NCI-H774 (cell line): ENCODE measurements at places on chromosomes 1 and 21.
A peak's percentile ranks its signal among the peaks of the same experiment; 100 is the strongest.

DNA sequence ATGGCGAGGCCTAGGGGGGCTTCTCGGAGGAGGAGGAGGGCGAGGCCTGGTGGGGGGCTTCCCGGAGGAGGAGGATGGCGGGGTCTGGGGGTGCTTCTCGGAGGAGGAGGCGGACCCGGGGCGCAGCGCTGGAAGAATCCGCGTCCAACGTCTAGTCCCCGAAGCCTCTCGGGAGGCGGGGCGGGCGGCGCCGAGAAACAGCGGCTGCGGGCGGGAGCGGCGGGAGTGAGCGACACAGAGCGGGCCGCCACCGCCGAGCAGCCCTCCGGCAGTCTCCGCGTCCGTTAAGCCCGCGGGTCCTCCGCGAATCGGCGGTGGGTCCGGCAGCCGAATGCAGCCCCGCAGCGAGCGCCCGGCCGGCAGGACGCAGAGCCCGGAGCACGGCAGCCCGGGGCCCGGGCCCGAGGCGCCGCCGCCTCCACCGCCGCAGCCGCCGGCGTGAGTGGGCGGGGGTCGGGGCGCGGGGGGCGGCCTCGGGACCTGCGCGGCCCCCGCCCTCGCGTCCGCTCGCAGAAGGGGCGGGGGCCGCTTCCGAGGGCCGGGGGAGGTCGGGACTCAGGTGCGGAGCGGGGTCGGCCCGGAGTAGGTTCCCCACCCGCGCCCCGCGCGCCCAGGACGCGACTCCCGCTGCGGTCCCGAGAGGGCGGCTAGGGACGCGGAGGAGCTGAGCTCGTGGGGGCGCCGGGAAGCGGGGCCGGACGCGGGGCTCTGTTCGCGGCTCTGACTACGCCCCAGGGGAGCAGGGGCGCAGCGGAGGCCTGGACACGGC lies at the start of gene KLHL17:
Gene KLHL17 (plus strand): TSS at position 222 of the 769 bp plus-strand sequence. CDS start 110 bp downstream, at position 332.
- peak; percentile 26 for DNase-seq

- peak; percentile 60 for DNase-seq
Observed at GRCh38 chr1:15090373-15090772, 63.2 kb upstream of the TMEM51 start.

GRCh38 chr1:220746851-220747250 lies 1.3 kb upstream of the MTARC2 start:
- DNase-seq: no peak

DNA sequence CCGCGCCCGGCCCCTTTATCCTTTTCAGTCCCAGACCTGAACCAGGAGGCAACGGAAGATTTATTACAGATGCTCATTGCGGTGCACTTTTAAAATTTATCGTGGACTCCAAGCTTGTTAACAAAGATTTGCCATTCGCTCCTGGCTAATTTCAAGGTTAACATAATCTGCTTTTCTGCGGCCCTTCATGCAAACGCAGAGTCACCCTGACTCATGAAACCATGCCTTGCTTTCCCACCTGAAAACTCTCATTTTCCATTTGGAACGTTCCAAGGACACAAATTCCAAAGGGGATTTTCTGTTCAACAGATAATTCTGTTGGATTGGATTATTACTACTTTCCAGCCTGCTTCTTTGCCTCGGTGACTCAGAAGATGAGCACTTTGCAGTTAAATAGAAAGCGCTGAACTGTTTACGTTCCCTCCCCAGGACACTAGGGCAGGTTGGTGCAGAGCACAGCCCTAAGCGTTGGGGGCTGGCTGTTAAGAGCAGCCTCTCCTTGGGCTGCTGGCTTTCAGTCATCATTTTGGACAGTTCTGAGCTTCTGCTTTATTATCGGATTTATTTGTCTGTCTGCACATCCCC lies 51.1 kb downstream of the CD247 start:
- no peak for DNase-seq

DNA sequence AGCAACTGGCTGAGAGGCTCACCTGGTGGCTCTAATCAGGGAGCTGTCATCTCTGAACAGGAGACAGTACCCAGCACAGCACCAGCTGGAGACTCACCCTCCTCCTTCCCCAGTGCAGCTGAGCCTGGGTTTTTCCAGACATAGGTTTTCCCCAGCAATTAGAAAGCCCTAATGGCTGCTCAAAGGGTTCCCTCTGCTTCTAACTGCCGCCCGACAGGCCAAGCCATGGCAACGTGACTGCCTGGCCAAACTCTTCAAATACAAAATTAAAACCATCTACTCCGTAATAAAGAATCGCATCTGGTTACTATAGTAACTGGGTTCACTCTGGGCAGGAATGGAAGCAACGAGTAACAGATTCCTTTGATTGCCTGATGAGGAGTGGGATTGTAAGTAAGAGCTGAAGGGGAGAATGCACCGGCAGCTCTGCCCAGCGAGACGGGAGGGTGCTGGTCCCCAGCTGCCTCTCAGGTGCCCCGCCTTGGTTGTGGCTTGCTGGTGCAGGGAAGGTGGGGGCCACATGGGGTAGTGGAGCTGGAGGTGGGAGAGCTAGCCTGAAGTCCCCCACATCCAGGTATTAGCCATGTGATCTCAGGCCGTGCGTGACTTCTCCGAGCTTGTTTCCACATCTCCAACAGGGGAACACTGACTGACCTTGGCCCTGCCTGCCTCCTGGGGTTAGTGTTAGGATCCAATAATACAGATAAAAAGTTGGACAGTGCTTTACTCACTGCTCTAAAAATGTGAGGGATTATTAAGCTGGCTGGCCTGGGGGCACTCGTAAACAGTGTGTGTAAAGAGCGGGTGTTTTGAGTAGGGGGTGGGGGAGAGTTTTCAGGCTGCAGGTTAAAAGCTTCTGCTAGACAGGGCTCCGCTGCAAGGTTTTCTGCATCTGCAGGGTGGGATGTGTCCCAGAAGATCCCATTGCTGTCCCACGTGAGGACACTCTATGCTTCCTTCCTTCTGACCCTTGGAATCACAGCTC lies 94.2 kb downstream of the KCNN3 start:
- no peak for DNase-seq

DNA sequence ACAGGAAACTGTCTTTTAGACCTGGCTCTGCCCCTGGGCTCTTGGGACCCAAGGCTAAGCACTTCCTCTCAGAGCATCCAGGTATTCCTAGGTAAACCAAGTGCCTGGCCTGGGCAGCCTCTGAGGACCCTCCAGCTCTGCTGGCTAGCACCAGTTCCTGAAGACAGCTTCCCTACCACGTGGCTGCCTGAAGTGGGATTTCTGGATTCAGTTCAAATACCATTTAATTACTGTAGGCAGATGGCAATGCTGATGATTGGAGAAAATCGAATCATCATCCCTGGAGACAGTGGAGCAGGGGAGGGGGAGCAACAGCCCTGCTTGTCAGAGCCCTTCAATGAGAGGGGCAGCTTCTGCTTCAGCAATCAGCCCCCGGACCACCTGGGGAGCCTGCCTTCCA lies 11.9 kb downstream of the KIF21B start:
- no peak for DNase-seq

GRCh38 chr1:190068304-190068703 lies 409.4 kb downstream of the BRINP3 start:
- no peak for DNase-seq

DNA sequence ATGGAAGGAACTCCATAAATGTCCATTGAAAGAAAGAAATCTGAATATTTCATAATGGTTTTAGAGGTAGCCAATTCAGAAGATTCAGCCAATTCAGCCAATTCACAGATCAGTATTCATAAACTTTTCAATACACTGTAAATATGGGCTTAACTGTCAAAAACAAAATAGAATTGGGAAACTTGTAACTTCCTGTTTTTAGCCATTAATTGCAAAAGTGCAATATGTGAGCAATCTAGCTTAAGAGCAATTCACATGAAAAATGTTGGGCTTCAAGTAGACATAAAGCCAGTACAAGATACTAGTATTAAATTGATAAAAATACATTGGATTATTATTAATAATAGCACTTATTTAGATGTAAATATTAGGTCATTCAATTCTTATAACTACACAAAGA lies 27.5 kb upstream of the PLPPR4 start:
- DNase-seq: no peak
